Activated gamma-delta T cell (primary cell): ENCODE measurements at places on chromosomes 1 and 21.

- no peak for DNase-seq
Measured at GRCh38 chr1:213519098-213519497, 468.1 kb downstream of the RPS6KC1 start.

- no peak for DNase-seq
Measured at GRCh38 chr1:3663999-3664699, 11.8 kb downstream of the TP73 start.

DNA sequence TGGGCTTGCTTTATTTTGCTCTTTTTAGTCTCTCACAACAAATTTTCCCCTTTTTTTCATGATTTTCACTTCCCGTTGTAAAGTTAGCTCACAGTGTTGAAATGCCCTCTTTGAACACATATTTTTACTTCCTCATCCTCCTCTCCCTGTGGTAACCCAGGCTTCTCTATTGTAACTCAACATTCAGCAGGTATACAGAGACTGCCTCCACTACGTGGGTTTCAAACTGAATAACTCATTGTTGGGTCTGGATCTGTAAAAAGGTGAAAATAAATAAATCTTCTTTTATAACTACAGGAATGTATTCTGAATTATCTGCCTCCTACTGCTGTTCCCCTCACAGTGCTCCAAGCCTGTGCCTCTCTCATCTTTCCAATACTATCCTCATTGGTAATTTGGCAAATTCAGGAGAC, 166.4 kb downstream of the RUNX1 start:
- DNase-seq, result no peak

- DNase-seq, result no peak
Measured at GRCh38 chr1:110053552-110054428, 16.7 kb downstream of the ALX3 start.

- DNase-seq, result no peak
Measured at GRCh38 chr1:7667159-7667558, 103.9 kb upstream of the VAMP3 start.

- DNase-seq, result no peak
Measured at GRCh38 chr1:10682449-10683309, 113.8 kb downstream of the CASZ1 start.

GRCh38 chr1:104780470-104781078, 1030.9 kb downstream of the AMY1C start:
- DNase-seq, result no peak

- DNase-seq, result no peak
Measured at GRCh38 chr1:44049839-44050238, 18.6 kb upstream of the SLC6A9 start.

DNA sequence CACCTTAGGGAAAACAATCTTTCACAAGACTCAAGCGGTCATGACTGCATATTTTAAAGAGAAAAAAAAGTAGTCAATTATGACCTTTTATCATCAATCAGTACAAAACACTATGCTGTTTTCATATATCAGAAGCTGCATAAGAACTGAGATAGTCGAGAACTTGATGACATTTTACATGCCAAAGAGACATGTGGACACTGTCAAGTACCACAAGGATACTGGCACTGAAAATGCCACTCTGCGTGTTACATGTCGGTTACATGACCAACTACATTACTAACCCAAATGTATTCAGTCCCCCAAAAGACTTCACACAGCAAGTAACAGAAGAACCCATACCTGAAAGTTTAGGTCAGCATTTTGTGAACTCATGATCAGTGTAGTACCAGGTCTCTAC, 975.0 kb upstream of the ADGRL4 start:
- DNase-seq, result no peak

DNA sequence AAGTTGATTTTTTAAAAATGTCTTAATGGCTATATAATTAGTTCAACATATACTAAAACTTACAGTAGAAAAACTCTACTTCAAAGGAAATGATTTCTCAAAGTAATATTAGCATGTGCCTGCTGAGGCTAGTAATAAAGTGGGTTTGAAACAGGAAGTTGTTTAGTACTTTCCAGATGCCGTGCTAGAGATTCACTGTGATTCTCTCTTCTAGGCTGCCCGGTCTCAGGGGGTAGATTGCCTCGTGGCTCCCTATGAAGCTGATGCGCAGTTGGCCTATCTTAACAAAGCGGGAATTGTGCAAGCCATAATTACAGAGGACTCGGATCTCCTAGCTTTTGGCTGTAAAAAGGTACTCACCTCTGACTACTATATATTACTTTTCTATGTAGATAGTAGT, 9.1 kb downstream of the EXO1 start:
- no peak for DNase-seq

- DNase-seq, result no peak
Measured at GRCh38 chr1:170483051-170483450, 48.9 kb upstream of the GORAB start.

DNA sequence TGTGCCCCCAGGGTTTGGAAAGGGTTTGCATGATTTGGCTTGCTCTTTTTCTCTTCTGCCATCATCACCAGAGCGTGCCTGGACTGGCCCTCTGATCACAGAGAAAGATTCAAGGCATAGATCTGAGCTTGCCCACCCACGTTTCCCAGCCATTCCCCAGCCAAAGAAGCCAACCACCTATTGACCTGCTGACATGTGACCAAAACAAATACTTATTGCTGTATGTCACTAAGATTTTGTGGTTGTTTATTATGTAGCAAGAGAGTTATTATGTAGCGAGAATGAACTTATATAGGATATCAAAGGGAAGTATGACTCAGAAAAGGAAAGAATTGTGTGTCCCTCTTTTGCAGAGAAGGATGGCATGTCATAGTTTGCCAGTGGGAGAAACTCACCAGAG, 59.9 kb downstream of the UBE2U start:
- DNase-seq, result no peak

DNA sequence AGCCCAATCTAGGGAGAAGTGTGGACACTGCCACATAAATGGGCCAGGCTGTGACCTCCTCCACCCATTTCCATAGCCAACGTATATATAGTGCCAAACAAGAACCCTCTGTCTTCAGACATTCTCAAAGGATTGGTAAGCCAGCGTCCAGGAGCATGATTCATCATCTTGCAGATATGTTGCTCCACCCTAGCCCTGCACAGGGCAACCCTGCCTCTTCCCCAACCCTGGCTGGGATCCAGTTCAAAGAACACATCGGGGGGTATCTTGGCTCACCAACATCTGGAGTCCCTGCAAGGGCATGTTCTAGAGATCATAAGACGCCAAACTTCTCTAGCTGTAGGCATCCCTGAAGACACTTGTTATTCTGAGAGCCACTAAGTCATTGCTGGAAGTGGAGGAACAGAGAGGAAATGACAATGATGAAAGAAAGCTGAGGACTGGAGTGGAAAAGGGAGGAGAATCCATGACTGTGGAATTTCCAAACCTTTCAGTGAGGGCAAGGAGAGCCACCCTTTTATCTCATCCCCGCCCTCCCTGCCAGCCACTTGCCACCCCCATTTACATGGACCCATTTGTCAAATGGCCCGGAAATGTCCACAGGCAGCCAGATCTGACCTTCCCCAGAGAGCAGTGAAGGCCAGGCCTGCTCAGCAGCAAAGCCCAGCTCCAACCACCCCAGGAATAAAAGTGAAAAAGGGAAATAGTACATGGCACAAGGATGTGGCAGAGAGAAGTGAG, 144.1 kb upstream of the CTTNBP2NL start:
- no peak for DNase-seq

GRCh38 chr1:150970808-150971582, 3.6 kb downstream of the CERS2 start:
- DNase-seq, result no peak

- DNase-seq, result no peak
Measured at GRCh38 chr1:217469983-217470382, 160.9 kb downstream of the GPATCH2 start.

DNA sequence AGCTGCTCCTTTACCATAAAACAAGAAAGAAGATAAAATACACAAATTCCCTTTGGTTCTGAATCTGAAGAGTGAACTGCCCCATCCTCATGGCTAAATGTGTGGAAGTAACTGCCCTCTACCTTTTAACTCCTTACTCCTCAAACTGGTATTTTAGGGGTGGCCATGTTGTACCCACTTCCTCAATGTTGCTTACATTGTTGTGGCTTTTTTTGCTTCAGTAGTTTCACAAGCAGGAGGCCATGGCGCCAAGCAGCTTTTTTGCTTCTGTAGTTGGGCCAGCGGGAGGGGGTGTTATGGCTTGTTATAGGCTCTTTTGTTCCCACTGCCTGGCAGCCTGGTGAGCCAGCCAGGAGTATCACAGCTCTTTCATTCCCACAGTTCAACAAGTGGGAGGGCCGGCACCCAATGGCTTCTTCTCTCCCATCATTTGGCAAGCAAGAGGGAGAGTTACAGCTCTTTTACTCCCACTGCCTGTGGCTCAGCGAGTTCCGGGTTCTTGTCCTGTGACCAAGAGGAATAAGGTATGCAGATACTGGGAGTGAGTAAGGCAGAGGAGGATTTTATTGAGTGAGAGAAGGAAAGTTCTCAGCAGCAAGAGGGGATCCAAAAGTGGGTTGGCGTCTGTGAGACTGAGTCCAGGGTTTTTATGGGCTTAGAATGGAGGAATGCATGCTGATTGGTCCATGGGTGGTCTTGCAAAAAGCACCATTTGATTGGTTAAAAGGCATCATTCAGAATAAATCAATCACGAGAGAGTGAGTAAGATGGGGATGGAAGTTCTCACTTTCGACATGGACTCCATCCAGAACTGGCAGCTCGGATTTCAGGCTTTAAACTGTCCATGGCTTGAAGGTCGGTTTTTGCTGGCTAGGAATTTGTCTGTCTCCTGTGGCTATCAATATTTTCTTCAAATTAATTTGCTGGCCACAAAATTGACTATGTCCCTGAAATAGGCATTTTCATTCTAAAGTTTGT, 429.6 kb downstream of the HLX start:
- no peak for DNase-seq
